H1 (cell line): ENCODE measurements at places on chromosomes 12 and 14.
A peak's percentile ranks its signal among the peaks of the same experiment; 100 is the strongest.

- DNase-seq: peak; percentile 77
Observed at GRCh38 chr12:123532808-123533649, 490 bp downstream of the RILPL1 start.

DNA sequence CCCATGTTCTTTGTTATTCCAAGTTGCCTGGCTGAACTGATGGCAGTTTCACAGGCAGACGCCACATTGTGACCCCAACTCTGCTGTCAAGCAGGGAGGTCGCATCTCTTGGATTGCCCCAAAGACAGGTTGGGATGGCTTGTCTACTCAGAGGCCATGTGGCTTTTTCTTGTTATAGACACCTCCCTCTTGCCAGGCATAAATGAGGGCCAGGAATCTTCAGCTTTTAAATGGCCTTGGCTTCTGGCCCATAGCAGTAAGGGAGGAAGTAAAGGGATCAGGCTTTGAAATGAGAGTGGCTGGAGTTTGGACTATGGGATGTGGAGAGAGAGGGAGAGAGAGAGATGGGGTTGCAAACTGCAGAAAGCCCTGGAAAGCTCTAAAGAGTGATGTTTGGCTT is 215.0 kb downstream of the TBX5 start:
- DNase-seq: no peak

DNA sequence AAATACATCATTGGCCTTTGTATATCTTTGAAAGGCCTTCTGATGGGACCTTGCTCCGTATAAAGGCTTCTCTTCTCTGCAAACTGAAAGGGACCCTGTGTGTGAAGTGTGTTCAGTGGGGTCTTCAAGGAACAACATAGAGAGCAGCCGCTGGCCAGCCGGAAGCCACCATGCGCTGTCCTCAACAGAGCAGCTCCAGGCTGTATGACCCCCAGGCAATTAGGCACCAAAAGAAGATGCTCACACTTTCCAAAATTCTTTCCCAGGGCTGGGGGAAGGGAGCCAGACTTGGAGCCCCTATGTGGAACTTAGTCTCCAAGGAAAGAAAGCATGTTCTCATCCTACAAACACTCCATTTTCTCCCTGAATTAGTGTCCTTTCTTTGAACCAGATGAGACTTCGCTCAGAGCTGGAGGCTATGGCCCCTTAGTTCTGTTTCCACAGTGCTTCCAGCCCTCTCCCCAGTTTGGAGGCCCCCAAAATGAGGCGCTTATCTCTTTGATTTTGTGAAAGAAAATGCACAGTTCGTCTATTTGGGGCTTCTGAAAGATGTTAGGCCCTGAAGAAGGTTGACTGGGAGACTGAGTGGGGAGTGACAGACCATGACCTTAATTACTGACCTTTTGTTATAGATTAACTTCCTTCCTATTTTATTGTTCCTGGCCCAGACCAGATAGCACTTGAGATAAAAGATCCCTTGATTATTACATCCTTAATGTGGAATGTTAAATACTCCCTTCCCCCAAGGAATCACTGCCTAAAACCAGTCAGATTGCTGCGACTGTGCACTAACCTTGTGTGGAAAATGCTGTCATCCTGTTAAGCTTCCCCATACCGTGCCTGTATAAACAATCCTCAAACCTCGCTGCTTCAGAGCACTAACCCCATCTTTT is 128.3 kb upstream of the FGD4 start:
- no peak for DNase-seq

GRCh38 chr12:70598467-70599193 is 38.6 kb downstream of the PTPRB start:
- no peak for DNase-seq

GRCh38 chr12:91327889-91328288 is 145.3 kb upstream of the DCN start:
- DNase-seq: no peak

- no peak for DNase-seq
Observed at GRCh38 chr12:24864796-24865125, 84.1 kb downstream of the BCAT1 start.

DNA sequence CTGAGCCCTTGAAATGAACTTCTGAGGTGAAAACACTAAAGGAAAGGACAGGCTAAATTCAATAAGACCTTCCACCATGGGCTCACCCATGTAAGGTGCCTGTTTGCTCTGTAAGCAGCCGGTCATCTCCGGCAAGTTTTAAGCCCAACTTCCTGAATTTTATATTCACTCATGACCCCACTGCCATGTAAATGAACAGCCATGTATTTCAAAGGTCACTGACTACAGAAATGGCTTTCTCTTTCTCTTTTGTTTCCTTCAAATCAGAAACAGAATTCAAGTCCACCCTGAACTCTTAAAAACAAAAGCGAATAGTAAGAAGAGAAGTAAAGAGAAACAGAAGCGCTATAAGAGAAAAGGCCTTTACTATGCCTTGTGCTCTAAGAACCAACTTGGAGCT is 61.7 kb upstream of the OVCH1 start:
- DNase-seq: no peak

- no peak for DNase-seq
Observed at GRCh38 chr14:64950889-64951288, 8.3 kb upstream of the GPX2 start.

DNA sequence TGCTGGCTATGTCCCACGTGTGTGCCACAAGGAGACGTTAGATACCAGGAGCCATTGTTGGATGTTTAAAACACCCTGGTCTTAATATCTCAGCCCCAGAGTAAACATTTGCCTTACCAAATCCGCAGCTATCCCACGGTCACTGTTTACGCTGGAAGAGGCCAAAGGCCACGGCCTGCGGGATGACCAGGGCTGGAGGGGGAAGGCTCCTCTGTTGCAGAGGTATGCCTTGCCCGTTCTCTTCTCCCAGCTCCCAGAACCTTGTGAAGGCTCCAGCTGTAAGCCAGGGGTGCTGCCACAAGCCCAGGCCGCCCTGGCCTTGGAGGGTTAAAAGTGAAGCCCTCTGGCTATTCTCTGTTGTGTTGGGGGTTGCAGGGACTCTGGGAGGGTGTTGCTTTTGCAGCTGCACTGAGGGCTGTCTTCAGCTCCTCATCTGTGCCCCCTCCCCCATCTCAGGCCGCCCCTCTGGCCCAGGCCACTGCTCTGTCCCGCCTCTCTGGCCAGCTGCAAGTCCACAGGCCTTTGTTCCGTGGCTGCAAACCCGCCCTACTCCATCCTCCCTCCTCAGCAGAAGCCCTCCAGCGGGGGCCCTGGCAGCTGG is 2.5 kb downstream of the PLEKHG3 start:
- DNase-seq: no peak

GRCh38 chr12:6234214-6234613 is 34.0 kb downstream of the CD9 start:
- no peak for DNase-seq

DNA sequence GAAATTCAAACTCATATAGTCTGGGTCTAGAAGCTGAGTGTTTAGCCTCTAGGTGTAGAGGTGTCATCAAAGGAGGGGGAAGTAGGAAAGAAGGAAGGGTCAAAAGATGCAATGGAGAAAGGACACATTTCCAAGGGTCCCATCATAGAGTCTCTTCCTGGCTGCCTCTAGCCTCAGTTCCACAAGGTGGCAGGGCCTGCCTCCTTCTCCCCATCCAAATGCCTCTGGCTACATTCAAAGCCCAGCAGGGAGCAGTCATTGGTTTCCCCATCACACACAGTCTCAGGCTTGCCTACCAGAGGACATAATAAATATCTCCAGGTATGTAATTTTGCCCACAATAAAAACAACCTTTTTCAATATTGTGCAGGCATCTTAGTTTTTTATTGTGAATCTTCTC is 2.1 kb upstream of the CCT2 start:
- no peak for DNase-seq
